Skin of body (tissue), 3 donors: ENCODE measurements at places on chromosomes 12 and 14. TPM values are rescaled to one million over a fixed set of nuclear protein-coding genes. Genes with fewer than 3 reads are reported as not detected.

PLD4 gene
- total RNA-seq, result 5.6 TPM

GLI1 gene
- 7.2 TPM for total RNA-seq

CAPZA3 gene
- not detected for total RNA-seq

DIO3 gene
- 1.7 TPM for total RNA-seq

GPR84 gene
- total RNA-seq, result 0.79 TPM

EFS gene
- 24.1 TPM for total RNA-seq

KCNH3 gene
- total RNA-seq, result 0.49 TPM

GUCY2C gene
- 0.10 TPM for total RNA-seq

C12orf54 gene
- not detected for total RNA-seq

DAO gene
- not detected for total RNA-seq

PGAM5 gene
- 16.3 TPM for total RNA-seq

SYT10 gene
- total RNA-seq, result 0.10 TPM

DNA sequence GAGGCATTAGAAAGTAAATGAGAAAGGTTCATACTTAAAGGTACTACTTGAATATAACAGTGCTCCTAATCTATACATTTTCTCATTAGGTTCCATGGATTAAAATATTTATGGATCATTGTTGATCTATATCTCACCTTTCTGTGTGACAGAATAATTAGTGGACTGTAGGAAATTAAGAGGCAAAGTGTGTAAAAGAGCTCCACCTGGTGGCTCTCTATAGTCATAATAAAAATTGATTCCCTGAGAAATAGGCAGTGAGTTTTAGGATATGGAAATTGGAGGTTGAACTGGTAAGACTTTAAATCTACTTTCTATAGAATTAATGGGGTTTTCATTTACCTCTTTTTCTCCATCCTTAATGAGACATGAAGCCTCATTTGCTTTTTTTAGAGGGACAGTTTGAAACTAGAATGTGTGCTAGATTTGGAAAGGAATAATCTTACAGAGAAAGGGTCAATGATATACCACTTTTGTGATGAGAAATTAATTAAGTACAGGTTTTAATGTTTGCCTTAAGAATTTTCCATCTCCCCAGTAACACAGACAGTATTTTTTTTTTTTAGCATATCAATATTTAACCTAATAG lies 11.8 kb upstream of the DERA start:
- DNase-seq, result no peak

DNA sequence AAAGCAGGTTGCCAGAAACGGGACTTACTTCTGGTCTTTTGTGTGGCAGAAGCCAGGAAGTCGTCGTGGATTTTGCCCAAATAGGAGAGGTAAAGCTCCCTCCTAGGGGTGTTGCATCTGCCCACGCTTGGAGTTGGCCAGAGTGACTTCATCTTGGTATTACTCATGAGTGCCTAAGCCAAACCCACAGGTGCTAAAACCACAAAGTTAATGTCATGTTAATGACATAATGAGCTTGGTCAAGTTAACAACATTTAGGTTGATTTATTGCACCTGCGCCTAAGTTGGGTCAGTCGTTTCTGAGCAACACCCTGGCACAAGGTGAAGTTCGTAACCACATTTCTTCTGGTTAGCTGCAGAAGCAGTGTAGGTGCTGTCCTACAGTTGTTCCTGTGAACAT lies 225.2 kb downstream of the FUT8 start:
- no peak for DNase-seq

DNA sequence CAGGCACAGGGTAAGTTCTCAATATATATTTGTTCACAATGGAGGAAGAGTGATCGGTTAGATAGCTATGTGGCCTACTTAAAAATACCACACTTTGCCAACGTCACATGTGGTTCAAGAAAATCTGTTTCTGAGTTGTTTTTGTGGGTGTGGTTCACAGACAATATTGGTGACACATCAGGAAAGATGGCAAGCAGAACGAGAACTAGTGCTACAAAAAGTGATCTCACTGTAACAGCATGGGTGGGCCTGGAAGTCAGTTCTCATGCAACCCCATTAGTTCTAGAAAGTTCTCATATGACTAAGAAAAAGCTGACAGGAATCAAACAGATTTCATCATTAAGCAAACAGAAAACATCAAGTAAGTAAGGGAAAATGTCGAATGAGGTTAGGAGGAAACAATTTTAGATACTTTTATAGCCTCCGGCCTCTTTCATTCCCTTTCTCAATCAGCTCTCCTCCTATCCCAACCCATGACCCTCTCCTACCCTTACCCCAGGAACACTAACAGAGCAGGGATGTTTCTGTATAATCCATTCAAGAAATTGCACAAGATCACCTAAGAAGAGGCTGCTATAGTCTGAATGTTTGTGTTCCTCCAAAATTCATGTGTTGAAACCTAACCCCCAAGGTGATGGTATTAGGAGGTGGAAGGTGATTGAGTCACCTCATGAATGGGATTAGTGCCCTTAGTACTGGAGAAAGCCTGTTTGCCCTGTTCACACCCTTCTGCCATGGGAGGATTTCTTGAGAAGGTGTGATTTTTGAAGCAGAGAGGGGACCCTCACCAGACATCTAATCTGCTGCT lies 15.5 kb upstream of the NTN4 start:
- DNase-seq, result peak; percentile 52

- no peak for DNase-seq
Measured at GRCh38 chr14:82872494-82872893, 1338.8 kb upstream of the SEL1L start.

DNA sequence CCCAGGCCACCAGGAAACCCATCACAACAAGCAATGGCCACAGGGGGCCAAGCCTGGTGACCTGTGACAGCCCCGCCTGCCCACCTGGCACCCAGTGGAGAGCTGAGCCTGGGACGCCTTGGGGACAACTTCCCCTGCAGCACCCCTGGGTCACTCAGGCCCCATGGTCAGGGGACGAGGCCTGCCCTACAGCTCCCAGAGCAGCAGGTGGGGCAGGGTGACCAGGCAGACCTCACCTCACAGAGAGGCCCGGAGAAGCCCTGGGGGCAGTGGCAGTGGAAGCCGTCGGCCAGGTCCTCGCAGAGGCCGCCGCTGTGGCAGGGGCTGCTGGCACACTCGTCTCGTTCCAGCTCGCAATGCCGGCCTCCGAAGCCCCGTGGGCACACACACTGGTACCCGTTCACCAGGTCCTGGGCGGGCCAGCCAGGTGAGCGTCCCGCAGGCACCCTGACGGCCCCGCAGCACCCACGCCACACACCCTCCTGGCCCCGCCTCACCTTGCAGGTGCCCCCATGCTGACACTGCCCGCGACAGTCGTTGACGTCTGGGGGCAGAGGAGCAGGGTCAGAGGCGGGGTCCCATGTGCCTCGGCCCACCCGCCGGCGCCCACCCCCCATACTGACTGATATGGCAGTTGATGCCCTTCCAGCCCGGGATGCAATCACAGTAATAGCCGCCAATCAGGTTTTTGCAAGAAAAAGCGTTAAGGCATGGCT lies 18.1 kb downstream of the JAG2 start:
- no peak for DNase-seq

DNA sequence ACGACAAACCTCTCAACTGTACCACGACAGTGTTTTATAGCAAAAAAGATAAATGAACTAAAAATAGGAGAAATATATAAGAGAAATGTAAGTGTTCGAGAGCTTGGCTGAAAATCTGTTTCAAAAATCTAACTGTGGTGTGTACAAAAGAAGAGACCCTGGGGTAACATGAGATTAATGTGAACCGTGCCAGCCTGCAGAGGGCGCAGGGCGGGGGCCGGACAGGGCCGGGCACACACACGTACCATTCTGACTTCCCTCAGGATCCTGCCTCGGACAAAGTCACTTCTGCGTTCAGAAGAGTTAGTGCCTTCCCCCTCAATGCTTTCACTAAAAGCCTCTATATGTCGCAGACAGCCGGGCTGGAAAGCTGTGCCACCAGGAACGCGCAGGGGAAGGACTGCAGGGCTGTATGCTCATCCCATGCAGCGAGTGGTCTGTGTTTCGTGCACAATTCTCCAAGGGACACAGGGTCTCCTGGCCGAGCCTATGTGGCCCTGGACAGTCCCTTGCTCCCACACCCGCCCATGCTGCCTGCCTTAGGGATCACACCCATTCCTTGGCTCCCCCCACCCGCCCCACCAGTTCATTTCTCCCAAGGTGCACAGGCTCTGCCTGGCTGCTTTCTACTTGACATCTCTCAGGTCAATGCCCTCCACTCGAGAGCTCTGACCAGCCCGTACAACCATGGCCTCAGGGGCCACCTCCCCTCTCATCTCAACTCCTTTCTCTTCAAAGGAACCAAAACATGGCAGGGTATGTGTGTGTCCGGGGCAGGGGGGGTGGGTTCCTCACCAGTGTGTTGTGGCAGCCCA lies 8.5 kb downstream of the CDCA4 start:
- no peak for DNase-seq
